ENCODE measurements at places on chromosomes 13 and 19. TPM values are rescaled to one million over a fixed set of nuclear protein-coding genes. Genes with fewer than 3 reads are reported as not detected.

GRCh38 chr19:56137405-56137804, 3.7 kb upstream of the ZNF444 start:
- peaks cover 18% of the 10 kb centered on the region for H3K4me1 ChIP-seq
- H3K27me3 ChIP-seq: no peaks in the 10 kb centered on the region
- no peak overlapping the region for H3K27ac ChIP-seq
- no peak for DNase-seq

DNA sequence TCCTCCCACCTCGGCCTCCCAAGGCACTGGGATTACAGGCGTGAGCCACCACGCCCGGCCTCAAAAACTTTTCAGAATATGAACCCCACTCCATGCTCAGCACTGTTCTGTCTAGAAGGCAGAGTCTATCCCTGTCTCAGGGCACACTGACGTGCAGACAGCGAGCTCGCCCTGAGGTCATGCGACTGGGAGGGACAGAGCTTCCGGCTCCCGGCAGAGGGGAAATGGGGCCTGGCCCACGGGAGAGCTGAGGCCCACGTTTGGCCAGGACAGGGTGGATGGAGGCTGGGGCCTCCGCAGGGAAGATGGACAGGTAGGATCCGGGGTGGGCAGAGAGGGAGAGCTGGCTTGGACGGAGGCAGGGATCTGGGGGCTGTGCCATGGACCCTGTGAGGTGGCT, 2.8 kb upstream of the AZU1 start:
- H3K36me3 ChIP-seq: no peaks in the 10 kb centered on the region
- no peak for DNase-seq
- no peak overlapping the region for H3K4me3 ChIP-seq
- H3K27me3 ChIP-seq: peaks cover 65% of the 10 kb centered on the region

DNA sequence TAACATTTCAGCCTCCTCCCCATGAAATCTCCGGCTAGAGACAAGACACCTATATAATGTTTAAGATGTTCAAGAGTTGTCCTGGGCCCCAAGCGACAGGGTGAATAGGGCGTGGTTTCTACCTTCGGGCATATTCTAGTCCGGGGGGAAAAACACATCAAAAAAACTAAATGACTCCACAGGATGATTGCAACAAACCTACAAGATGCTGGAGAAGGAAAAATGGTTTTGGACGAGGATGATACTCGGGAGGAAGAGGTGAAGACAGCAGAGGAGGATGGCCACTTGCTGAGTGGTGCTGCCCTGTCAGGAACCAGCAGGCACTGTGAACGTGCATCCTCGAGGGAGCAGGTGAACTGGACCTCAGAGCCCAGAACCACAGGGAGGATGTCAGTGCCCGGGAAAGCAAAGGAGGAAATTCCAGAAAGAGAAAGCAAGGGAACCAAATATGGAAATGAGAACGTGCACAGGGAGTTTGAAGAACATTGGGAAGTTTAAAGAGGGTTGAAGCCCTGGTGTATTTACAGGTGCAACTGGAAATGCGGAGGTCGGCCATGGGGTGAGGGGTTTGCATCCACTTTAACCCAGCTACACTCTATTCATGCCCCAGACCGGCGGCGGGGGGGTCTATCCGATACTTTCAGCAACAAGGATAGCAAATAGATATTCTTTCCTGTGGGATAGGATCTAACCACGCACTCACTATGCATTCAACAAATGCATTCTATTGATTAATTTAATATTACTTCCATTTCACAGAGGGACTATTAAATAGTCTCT, 50.6 kb downstream of the COL4A1 start:
- no peak for DNase-seq
- H3K4me3 ChIP-seq: no peak overlapping the region
- H3K27ac ChIP-seq: no peak overlapping the region

GRCh38 chr19:14115756-14116155, 1.8 kb downstream of the PRKACA start:
- peaks cover 63% of the 10 kb centered on the region for H3K4me1 ChIP-seq
- no peak overlapping the region for H3K27ac ChIP-seq
- H3K4me3 ChIP-seq: no peak overlapping the region
- no peaks in the 10 kb centered on the region for H3K36me3 ChIP-seq

DNA sequence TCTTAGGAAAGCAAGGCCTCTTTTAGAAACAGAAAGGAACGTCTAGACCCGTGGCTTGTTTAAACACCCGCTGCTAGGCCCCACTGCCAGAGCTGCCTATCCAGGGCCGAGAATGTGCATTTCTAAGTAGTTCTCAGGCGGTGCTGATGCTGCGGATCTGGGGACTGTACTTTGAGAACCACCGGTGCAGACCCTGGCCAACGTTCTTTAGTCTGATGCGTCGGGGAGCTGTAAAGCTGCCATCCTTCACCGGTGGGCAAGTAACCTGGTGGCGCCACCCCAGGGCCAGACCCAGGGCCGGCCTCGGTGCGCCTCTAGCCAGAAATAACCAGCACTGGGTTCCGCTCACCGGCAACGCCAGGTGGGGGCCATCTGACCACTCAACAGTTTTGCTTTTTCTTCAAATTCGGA, 47.1 kb downstream of the TGDS start:
- H3K27me3 ChIP-seq: no peaks in the 10 kb centered on the region
- peak overlapping the region; percentile 77 for H3K4me3 ChIP-seq
- peaks cover 6% of the 10 kb centered on the region for H3K4me1 ChIP-seq
- H3K36me3 ChIP-seq: no peaks in the 10 kb centered on the region

- H3K27ac ChIP-seq: no peak overlapping the region
- H3K36me3 ChIP-seq: no peaks in the 10 kb centered on the region
- H3K4me1 ChIP-seq: no peaks in the 10 kb centered on the region
- DNase-seq: no peak
- H3K4me3 ChIP-seq: no peak overlapping the region
- peaks cover 54% of the 10 kb centered on the region for H3K27me3 ChIP-seq
Measured at GRCh38 chr19:461721-462551, 1.1 kb upstream of the SHC2 start.

DNA sequence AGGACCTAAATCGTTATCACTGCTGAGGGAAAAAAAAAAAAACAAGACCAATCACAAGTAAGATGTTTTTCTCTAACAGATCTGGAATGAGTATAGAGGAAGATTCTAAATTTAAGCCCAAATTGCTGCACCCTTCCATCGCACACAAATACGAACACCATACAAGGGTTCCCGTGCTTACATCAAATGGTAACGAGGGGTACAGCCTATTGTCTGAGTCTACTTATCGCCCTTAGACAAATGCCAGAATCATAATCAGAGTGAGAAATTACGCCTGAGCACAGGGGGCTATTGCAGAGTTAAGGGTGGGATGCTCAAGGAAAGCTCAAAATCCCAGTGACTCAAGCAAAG, 603 bp downstream of the ZC3H13 start:
- peaks cover 10% of the 10 kb centered on the region for H3K4me1 ChIP-seq
- no peak for DNase-seq
- no peaks in the 10 kb centered on the region for H3K36me3 ChIP-seq

DNA sequence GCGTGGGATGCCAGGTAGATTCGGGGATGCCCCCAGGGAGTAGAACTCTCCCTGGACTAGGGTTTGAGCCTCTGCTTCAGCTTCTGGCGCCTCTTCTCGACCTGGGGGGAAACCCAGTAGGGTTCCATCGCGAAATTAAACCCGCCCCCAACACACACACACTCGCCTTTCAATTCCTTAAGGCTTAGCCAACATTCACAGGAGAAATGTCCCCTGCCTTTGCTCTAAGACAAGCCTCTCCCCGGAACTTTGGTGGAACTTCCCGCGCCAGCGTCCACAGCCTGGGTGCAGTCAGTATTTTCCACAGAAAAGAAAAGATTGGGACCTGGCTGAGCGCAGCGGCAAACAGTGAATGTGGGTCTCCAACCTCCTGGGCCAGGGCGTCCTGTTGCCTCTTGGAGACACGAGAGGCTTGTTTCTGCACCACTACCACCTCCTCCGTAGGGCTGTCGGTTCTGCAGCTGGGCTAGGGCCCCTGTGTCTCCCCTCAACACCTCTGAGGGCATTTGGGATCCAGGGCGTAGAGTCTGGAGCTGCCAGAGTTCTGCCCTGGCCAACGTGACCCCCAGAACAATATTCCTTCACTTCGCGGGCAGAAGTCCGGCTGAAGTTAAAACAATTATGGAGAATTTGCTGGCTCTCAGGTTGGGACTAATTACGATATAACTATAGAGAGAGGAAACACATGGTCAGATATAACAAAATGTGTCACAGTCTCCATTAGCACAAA, 3.2 kb downstream of the PDX1 start:
- peaks cover 27% of the 10 kb centered on the region for H3K27me3 ChIP-seq
- H3K36me3 ChIP-seq: no peaks in the 10 kb centered on the region
- peak overlapping the region; percentile 11 for H3K4me3 ChIP-seq
- no peak overlapping the region for H3K27ac ChIP-seq

GRCh38 chr13:44243198-44243857, 130.3 kb upstream of the SERP2 start:
- no peak for DNase-seq
- H3K4me1 ChIP-seq: peaks cover 4% of the 10 kb centered on the region
- no peaks in the 10 kb centered on the region for H3K27me3 ChIP-seq
- no peak overlapping the region for H3K27ac ChIP-seq
- H3K36me3 ChIP-seq: no peaks in the 10 kb centered on the region
- H3K4me3 ChIP-seq: no peak overlapping the region

- no peak for DNase-seq
- no peak overlapping the region for H3K27ac ChIP-seq
- no peak overlapping the region for H3K4me3 ChIP-seq
- H3K4me1 ChIP-seq: no peaks in the 10 kb centered on the region
Measured at GRCh38 chr13:91291078-91291477, 56.4 kb upstream of the MIR17HG start.

ZFP36 gene
- 231 TPM for total RNA-seq

SHD gene
- not detected for total RNA-seq

ZNF470 gene
- 1.5 TPM for total RNA-seq

ZSCAN4 gene
- total RNA-seq: not detected

TTC9B gene
- total RNA-seq: not detected

All from T-cell (primary cell).